ENCODE measurements at places on chromosomes 11 and 22.
A peak's percentile ranks its signal among the peaks of the same experiment; 100 is the strongest.

GRCh38 chr11:102882389-102883024 is 7.7 kb upstream of the MMP12 start:
- DNase-seq = no peak

DNA sequence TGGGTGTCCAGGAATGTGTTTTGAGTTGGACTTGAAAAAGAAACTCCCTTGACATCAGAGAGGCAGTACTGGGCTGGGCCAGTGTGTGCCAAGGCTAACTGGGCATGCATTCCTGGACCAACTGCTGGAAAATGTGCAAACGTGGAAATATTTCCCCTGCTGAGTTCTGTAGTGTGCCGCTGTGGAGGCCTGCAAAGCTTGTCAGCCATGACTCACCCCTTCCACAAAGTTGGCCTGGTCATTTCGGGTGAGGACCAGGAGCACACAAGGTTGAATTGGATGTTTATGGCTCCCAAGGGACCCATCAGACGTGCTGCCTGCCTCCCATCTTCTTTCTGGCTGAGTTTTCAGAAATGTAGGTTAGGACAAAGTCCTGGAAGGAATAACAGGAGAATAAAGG is 513.1 kb downstream of the MIAT start:
- DNase-seq = peak; percentile 92

DNA sequence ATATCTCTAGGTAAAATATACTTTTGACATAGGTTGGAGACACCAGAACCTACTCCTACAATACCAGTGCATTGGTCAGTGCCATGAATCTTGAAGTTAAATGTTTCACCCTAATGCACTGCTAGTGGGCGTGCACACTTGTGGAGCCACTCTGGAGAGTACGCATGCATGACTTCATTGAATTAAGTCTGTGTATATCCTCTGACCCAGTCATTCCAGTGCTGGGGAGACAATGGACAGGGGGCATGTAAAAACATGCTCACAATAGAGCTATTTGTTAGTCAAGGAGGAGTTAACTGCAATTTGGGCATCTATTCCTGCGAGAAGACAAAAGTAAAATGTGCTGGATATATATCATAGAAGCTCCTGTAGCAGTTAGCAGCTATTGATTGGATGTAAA is 335.4 kb upstream of the NCAM1 start:
- DNase-seq = no peak

DNA sequence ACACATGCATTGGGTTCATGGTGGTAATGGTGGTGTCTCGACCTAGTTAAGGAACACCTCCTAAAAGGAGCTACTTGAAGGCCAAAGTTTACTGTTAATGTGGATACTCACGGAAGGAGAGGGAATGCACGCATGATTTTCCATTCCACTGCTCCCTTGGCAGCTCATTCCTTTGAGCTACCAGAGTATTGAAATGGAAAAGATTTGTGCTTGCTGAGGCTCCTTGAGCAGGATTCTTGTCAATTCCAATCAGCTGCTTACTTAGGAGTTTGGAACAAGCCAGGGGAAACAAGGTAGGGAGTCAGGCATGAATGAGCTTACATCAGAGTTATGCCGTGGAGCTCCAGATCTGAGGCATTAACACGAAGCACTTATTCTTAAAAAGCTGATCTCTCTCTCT is 108.8 kb downstream of the GRIA4 start:
- DNase-seq = peak; percentile 89

DNA sequence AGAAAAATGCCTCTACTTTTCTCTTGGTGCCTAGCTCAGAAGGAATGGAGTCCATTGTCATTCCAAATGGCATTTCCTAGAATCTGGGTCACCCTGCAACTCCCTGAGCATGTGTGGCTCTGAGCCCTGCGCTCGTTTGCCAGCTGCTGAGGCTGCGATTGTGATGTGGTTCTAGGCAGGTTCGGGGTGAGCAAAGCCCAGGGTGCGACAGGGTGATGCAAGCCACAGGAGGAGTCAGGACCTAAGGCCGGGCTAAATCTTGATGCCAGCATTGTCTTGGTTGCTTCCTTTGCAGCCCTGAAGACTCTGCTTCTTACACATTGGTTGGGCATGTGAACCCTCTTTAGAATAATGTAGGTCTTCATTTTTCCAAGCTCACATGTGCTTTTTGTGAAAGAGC is 131.0 kb downstream of the MORC2 start:
- no peak for DNase-seq

- DNase-seq = no peak
Observed at GRCh38 chr11:15618583-15619032, 503.9 kb downstream of the INSC start.

- DNase-seq = peak; percentile 46
Observed at GRCh38 chr22:45553351-45554039, 50.8 kb downstream of the FBLN1 start.

GRCh38 chr11:7057641-7058040 is 31.2 kb upstream of the RBMXL2 start:
- no peak for DNase-seq

DNA sequence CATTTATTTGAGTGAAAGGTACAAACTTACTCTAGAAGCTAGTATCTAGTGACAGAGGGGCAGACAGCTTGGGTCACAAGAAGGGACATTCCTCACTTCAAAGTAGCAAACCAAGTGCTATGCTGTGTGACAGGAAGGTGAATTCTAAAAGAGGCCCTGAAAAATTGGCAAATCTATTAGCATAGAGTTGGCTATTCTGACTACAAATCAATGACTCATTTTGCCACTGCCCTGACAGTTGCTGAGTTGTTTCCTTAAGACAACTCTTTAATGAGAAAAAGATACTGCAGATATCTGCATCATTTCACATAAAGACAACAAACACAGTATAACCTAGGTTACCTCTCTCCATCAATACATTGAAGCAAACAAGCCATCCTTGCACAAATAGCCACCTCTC is 524.0 kb upstream of the LRRC4C start:
- DNase-seq = no peak

DNA sequence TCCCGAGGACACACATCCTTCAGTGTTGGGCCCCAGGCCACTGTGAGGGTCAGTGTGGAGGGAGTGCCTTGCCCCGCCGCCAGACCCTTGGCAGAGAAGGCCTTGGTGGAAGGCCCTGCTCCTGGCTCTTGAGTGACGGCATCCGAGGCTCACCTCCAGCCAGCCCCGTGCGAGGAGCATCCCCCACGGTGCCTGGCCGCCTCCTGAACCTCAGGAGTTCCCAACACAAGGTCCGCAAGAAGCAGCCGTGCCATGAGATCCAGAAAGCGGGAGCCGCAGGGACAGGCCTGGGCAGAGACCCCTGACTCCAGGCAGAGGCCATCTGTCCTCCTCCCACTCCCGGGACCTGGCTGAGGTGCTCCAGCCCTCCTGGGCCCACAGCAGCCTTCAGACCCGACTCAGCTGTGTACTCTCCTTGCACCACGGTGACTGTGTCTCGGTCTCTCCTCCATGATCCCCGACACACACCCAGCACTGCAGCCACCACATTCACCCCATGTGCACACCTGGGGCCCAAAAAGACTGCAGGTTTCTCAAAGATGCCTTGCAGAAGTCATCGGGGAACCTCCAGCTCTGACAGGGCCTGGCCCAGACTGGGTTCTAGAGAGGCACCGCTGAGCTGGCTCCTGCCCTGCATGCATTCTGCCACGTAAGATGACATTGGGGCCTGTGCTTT is 870.2 kb downstream of the BRD1 start:
- DNase-seq = no peak

DNA sequence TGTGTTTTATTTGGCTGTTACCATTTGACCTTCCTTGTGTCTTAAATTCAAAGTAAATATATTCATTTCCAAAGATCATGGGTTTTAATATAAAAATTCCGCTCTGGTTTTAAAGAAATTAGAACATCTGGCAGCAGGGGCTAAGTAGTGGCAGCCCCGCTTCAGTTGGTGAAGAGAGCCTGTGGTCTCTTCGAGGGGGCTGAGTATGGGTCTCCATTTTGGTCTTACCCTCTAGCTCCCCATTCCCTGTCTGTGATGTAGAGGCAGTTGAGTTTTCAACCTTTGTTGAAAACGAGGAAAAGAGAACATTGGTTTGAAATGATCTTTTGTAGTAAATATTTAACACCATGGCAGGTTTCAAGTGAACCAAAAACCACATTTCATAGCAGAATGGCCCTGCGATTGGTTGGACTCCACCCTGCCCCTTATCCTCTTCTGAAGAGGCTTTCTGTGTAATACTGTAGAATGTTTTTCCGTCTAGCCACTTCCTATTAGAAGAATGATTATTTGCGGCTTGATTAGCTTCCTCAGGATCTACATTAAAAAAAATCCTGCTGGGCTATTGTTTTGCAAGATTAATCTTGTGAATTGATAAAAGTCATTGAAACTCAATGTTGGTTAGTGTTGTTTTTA is 17.7 kb downstream of the APLP2 start:
- peak; percentile 55 for DNase-seq

DNA sequence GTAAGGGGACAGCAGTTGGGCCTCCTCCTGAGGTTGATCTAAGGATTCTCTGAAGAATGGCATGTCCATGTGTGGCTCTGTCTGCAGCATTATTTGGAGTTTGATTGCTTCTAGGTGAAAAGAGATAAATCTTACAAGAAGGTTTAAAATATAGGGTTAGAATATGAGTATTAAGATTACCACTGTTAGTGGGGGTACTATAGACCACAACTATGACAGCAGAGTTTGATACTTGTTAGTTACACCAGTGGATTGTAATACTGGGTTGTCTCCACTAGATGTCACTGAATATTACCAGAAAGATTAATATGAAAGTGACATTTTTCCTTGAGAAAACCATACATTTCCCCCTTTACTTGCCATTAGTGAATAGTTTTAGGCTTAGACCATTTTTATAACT is 47.9 kb downstream of the ZNF280B start:
- peak; percentile 21 for DNase-seq

DNA sequence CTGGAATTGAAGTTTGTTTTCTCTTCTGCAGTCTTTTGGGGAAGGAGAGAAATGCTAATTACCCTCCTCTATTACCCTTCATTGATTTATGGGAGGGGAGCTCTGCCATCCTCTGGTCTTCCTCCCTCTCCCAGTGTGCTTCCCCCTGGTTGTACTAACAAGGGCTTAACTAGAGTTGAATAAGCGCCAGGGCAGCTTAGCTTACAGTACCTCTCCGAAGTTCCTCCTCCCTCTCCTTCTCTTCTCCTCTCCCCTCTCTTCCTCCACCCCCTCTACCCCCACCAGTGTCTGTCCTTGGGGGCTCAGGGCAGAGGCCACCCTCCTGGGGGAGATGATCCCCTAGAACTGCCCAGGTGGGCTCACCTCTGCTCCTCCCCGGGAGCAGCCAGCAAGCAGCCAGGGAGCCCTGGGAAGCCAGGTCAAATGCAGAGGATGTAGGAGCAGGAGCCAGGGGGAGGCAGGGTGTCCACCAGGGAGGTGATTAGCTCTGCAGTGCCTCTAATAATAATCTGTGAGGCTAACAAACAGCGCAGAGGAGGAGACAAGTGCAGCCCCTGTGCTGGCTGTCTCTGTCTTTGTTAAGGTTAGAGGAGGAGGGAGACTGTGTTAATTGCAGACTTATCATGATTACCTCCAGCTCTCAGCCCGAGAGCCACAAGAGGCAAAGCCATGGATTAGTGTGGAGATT is 191.6 kb upstream of the CADM1 start:
- no peak for DNase-seq

GRCh38 chr11:78331711-78332110 is 85.9 kb downstream of the GAB2 start:
- DNase-seq = no peak

DNA sequence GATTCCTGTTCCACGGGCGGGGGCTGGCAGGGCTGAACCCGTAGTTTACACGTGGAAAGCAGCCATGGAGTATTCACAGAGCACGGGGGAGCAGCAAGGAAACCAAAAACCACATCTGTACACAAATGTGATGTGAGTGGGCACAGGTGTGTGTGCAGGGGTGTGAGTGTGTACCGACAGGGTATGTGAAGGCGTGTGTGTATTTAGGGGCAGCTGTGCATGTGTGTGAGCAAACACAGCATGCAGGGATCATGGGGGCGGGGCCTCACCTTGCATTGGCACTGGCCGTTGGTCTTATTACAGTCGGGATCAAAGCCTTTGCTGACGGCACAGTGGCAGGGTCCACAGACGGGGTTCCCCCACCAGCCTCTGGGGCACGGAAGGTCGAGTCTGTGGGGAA is 58.4 kb downstream of the TRMU start:
- DNase-seq = no peak

DNA sequence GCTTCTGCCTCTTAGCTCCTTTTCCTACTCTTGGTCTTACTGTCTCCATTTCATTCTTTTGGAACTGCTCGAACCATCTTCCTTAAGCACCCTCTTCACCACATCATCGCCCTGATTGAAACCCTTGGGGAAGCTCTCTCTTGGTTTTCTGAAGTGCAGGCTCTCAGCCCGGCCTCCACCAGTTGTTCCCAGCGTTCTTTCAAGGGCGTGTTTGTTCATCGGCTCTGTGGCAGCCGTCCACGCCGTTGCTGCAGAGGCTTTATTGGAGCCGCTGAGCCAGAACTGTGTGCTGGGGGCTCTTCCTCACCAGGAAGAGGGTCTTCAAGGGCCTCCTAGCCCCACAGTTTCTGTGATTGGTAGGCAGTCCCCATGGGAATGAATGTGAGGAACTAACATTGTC is 214.1 kb downstream of the TBC1D22A start:
- DNase-seq = no peak

DNA sequence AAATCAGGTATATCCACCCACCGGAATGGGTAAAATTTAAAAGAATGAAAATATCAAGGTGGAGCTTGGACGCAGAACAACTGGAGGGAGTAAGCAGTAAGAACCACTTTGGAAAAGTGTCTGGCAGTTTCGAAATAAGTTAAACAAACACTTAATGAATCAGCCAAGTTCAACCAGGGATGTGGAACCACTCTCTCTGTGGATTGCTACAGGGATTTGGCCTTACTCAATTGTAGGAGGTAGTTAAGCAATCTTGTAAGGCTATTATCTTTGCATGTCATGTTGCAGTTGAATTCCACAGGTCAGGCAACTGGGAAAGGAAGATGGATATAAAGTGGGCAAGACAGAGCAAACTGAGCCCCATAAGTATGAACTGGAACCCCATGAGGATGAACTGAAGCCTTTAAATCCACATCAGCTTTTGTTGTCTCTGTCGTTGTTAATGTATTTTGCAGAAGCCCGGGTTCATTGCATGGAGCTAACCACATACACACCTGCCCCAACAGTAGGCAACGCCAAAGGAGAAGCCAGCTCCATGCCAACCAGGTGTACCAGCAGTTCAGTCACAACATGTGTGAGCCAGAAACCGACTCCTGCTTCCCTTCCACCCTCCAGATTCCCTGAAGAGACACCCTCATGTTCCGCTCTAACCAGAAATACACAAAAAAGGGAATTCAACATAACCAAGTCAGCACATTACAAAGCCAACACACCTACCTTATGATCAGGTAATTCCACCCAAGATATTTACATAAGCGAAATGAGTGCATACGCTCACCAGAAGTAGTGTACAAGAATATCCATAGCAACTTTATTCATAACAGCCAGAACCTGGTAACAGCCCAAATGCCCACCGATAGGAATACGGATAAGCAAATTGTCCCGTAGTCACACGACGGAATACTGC is 8.0 kb upstream of the SLC43A3 start:
- DNase-seq = peak; percentile 54

DNA sequence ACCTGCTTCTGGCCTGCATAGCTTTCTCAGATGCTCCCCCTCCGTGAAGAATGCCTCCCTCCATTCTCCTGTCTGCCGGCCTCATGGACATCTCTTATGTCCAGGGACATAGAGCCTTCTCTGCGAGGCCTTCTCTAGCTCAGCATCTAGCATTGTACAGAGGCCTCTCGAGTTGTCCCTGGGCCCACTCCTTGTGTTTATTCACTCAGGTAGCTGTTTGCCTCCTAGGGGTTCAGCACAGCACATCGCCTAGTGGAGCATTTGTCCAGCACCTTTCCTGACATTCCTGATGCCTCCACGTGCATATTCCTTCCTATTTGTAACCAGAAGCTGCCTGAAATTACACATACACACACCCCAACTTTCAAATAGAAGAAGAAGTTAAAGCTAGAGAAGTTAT is 101.3 kb downstream of the TBC1D22A start:
- DNase-seq = no peak

Measured in ACHN (cell line).